ENCODE measurements at places on chromosomes 12 and 14.

- no peak for DNase-seq
These were observed 60.0 kb downstream of the ITPK1 start for GRCh38 chr14:93055651-93056115.

DNA sequence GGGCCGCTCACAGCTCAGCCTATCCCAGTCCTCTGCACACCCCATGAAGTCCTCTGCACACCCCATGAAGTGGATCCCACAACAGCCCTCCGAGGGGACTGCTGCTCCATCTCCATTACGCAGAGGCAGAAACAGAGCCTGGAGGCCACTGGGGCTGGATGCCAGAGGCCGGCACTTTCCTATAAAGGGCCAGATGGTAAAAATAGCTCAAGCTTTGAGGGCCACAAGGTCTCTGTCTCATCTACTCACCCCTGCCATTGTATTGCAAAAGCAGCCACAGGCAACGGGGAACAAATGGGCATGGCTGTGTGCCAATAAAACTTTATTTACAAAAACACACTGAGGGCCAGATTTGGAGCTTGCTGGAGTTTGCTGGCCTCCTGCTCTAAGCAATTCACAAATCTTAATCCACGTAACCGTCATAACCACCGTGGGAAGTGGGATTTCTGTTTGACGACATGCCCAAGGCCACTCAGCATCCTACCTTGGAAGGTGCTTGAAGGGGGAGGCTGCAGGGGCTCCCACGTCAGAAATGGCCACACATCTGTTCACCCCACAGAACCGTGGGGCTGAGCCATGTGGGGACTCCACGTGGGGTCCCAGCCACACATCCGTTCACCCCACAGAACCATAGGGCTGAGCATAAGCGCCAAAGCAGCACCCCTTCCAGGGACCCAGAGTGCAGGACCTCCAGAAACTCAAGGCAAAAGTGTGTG, 92.0 kb downstream of the NCOR2 start:
- DNase-seq = no peak

GRCh38 chr14:91363776-91364523, 53.7 kb downstream of the CCDC88C start:
- DNase-seq = no peak

DNA sequence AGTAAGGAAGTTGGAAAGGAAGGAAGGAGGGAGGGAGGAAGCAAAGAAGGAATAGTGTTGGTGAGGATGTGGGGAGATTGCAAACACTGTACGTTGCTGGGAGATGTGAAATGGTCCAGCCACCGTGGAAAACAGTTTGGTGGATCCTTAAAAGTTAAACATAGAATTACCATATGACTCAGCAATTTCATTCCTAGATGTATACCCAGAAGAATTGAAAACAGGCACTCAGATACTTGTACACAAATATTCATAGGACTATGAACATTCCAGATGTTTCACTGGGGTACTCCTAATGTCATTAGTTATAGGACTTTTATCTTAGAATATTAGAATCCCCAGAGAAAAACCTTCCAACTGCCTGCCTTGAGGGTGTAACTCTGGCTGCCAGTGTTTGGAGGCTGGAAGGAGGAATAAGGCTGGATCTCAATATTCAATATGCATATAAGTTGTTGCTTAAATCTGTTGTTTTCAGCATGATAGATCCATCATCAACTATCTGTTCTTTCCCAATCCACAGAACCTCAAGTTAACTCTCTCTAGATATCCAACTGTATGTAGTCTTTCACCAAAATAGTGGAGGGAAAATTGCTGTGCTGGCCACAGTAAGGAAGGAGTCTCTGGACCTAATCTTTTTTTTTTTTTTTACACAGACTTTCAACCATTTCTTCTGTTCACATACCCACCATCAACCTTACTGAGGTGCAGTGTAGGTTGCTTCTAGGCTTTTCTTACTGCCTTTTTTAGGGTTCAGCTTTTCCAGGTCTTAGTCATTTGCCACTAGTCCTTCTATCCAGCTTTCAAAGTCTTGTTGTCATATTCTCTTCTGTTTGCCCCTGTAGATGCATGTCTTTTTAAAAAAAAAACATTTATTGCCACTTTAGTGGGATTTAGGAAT, 94.5 kb downstream of the DNAI7 start:
- DNase-seq = no peak

- DNase-seq = no peak
These were observed 123.4 kb downstream of the FSCB start for GRCh38 chr14:44383636-44384035.

DNA sequence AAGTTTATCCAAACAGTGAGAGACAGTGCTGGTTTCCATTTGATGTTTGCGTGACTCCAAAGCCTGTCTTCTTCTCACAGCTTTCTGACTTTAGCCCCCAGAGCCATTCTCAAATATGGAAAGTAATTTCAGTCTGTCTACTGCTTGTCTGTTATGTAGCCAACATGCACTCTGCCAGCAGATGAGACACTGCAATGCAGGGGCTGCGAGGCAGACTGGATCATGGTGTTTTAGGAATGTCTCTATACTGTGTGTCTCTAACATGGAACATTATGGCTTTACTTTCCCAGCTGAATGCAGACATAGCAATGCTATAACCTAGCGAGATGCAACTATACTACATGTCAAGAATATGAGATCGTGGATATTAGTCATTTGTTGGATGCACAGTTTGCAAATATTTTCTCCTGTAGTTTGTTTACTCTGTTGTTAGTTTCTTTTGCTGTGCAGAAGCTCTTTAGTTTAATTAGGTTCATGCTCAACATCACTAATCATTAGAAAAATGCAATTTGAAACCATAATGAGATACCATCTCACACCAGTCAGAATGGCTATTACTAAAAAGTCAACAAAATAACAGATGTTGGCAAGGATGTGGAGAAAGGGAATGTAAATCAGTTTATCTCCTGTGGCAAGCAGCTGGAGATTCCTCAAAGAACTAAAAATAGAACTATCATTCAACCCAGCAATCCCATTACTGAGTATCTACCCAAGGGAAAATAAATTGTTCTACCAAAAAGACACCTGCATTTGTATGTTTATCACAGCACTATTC, 235.8 kb upstream of the TMTC1 start:
- no peak for DNase-seq

DNA sequence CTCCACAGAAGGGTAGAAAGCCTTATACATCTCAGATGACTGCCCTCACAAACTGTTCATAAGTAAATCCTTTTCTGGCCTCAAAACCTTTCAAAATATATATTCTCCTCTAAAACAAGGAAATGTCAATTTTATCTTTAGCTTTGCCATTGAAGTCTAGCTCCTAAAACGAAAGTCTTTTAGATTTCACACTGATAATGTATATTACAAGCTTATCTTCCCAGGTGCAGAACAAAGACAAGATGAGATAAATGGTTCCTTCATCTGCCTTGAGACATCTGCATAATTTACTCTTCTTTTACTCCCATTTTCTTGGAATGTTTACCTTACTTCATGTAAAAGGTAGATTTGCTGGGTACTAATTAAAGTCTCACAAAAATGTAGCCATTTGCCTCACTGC, 257.1 kb downstream of the SYT10 start:
- no peak for DNase-seq

DNA sequence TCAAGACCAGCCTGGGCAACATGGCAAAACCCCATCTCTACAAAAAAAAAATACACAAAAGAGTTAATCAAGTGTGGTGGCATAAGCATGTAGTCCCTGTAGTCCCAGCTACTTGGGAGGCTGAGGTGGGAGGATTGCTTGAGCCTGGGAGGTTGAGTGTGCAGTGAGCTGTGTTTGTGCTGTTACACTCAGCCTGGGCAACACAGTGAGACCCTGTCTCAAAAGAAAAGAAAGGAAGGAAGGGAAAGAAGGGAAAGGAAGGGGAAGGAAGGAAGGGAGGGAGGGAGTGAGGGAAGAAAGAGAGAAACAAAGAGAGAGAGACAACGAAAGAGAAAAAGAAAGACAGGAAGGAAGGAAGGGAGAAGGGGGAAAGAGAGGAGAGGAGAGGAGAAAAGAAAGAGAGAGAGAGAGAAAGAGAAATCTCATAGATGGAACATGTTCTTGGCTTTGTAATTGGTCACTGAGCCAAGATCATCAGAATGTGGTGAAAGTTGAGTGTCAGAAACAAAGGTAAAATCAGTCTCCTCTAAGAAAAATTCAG, 26.8 kb upstream of the NAP1L1 start:
- DNase-seq = no peak

DNA sequence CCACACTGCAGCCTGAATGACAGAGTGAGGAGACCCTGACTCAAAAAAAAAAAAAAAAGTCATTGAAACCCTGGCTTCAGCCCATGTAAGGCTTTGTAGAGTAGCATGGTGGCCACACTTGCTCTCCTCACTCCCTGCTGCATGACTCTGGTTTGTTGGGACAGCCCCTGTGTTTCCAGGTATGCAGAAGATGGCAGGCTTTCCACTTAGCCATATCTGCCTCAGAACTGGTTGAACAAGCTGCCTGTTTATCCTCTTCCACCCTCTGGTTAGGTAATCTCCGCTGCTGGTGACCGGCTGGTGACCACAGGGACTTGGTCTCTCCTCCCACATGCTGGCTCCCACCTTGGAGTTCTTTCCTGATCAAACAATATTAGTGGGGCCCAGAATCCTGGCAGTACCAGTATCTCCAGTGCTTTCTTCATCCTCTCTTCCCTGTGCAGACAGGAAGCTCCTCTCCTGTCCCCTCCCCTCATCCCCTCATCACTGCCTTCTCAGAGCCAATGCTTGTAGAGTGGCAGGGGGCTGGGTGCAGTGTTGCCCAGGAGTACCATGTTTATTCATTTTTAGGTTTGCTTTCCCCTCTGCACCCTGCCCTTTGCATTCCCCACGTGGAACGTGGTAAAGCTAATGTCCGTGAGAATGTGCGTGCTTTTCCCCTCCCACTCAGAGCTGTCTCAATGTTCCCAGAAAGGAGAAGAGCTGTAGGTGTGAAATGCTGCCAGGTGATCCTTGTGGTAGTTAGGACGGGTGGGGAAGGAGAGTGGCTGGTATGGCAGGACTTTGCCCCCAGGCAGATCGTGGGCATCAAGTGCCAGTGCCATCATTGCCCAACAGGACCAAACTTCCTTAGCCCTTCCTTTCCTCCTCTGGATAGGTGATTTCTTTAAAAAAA, 11.3 kb downstream of the ABHD12B start:
- DNase-seq = peak; percentile 12

DNA sequence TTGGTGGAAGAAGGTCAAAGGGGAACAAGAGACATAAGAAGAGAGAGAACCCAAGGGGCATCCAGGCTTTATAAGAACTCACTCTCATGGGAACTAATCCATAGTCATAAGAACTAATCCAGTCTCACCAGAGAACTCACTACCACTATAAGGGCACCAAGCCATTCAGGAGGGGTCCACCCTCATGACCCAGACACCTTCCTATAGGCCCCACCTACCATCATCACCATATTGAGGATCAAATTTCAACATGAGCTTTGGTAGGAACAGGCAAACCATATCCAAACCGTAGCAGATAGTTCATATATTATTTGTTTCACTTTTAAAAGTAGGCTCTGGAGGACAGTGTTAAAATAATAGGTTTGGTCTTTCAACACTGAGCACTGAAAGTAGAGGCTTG, 350.1 kb downstream of the TMTC2 start:
- no peak for DNase-seq

- no peak for DNase-seq
These were observed 44.3 kb upstream of the HSPB8 start for GRCh38 chr12:119134284-119135072.

DNA sequence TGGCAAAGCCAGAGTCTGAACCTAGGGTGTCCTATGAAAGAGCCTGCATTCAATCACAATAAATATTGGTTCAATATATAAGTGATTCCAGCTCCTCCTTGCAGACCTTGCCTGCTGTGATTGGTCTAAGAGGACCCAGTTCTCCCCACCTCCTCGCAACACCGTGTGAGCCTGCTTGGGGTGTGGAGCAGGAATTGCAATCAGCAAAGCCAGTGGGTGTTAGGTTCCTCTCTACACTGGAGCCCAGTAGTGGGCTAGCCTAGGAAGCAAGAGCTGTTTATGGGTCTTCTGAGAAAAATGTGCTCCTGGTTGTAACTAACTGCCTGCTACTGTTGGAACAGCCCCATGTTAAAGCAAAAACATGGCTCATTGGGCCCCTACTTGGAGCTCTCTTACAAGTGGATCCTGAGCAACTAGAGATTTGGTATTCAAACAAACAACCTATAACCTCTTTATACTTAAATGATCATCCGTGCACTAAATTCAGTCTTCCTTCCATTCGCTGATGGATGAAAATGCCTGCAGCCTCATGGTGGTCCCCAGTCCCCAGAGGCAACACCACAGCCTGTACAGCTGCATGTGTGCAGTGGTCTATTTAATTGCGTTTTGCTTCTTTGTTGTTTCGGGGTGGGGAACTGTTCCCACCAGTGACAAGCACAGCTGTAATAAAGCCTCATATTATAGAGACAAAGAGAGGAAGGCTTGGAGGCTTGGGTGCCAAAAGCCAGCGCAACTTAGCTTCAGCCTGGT, 3.7 kb upstream of the SELPLG start:
- no peak for DNase-seq

- peak; percentile 67 for DNase-seq
These were observed 589.3 kb upstream of the TMEM132C start for GRCh38 chr12:127677537-127678131.

- no peak for DNase-seq
These were observed 153.4 kb downstream of the FUT8 start for GRCh38 chr14:65565948-65566347.

DNA sequence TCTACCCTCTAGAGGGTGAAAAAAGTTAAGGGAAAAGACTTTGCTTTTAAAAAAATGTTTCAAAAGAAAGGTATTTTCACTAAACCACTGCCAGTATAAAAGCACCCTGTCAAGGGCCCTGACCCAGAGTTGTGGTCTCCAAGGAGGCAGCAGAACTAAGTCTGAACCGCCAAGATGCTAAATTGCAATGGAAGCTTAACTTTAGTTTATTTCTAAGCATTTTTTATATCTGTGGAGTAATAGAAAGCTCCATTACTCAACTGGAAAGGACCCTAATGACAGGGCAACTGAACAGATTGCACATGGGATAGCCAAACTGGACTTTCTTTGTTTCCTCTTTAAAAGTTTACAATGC, 379.8 kb downstream of the NAV3 start:
- DNase-seq = no peak

GRCh38 chr12:110379631-110380030, 23.9 kb downstream of the ANAPC7 start:
- no peak for DNase-seq

- no peak for DNase-seq
These were observed 80.5 kb downstream of the TMEM260 start for GRCh38 chr14:56659964-56660551.

DNA sequence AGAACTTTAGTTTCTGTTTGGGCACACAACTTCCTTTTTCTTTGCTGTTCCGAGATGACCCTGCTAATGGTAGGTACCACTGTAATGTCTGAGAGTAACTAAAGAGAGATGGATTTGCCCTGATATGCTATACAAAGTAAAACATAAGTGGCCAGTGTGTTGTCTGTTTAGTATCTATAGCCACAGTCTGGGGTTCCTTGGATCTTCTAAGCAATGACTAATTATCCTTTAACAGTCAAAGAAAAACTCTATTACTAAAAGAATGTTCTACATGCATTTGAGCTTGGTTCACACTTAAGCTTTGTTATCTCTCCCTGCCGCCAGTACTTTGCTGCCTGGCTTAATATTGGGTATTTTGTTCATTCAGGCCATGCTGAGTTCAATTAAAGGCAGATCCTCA, 1051.9 kb upstream of the FLRT2 start:
- DNase-seq = no peak

Measured in activated CD8-positive, alpha-beta T cell treated with anti-CD3 and anti-CD28 coated beads for 36 hours (primary cell).